ENCODE measurements at places on chromosomes 16 and 17. TPM values are rescaled to one million over a fixed set of nuclear protein-coding genes. Genes with fewer than 3 reads are reported as not detected.

- H3K4me3 ChIP-seq: peak overlapping the region; percentile 78
- no peaks in the 10 kb centered on the region for H3K27me3 ChIP-seq
- no peak for DNase-seq
- H3K27ac ChIP-seq: peak overlapping the region; percentile 94
These were observed 64.8 kb downstream of the TUBD1 start for GRCh38 chr17:59827721-59828477.

GRCh38 chr16:87924811-87925670, 11.3 kb downstream of the CA5A start:
- H3K36me3 ChIP-seq: no peaks in the 10 kb centered on the region
- no peak for DNase-seq
- no peak overlapping the region for H3K4me3 ChIP-seq
- no peaks in the 10 kb centered on the region for H3K27me3 ChIP-seq

The MEFV gene
- 0.08 TPM for total RNA-seq

- peaks cover 50% of the 10 kb centered on the region for H3K36me3 ChIP-seq
- peak within 1 kb of the TSS; percentile 100 for H3K27ac ChIP-seq
- DNase-seq: peak; percentile 92
- H3K27me3 ChIP-seq: no peaks in the 10 kb centered on the region
These were observed at the start of the genes MYO19 and PIGW for GRCh38 chr17:36534840-36535668. TSS of gene MYO19 (minus strand) at chr17:36534868. CDS start at chr17:36532538, 2,330 bp downstream. TSS of gene PIGW (plus strand) at chr17:36534987. CDS start at chr17:36537102, 2,115 bp downstream.

DNA sequence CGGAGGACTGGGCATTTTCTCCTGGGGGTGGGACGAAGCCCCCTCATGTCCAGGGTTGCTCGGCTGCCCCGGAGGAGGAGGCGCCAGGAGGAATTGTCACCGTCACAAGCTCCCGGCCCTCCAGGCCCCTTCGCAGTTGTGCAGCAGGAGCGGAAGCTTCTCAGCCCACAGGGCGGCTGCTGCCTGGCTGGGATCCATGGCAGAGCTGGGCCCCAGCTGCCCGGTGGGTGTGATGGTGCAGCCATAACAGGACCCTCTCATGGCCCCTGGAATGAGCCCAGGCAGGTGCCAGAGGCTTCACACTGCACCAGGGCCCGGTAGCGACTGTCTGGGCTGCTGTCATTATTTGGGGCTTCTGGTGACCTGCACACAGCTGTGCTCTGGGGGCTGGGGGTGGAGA, 54.9 kb upstream of the GNG13 start:
- no peak for DNase-seq
- H3K4me1 ChIP-seq: no peaks in the 10 kb centered on the region
- H3K27ac ChIP-seq: no peak overlapping the region
- H3K4me3 ChIP-seq: no peak overlapping the region
- H3K27me3 ChIP-seq: no peaks in the 10 kb centered on the region
- H3K36me3 ChIP-seq: peaks cover 5% of the 10 kb centered on the region

All from activated naive CD8-positive, alpha-beta T cell treated with anti-CD3 and anti-CD28 coated beads for 36 hours (primary cell).